NCI-H1930 (cell line): ENCODE measurements at places on chromosomes 7 and 10.

DNA sequence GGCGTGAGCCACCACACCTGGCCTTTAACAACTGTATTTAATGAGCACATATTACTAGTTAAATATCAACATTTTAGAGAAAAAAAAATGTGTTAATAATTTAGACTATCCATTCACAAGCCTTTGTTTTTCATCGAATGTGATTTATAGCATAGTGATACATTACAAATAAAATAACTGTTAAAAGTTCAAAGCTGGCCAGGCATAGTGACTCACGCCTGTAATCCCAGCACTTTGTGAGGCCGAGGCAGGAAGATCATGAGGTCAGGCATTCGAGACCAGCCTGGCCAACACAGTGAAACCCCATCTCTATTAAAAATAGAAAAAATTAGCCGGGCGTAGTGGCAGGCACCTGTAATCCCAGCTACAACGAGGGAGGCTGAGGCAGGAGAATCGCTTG, 72.7 kb downstream of the HACD1 start:
- no peak for DNase-seq

DNA sequence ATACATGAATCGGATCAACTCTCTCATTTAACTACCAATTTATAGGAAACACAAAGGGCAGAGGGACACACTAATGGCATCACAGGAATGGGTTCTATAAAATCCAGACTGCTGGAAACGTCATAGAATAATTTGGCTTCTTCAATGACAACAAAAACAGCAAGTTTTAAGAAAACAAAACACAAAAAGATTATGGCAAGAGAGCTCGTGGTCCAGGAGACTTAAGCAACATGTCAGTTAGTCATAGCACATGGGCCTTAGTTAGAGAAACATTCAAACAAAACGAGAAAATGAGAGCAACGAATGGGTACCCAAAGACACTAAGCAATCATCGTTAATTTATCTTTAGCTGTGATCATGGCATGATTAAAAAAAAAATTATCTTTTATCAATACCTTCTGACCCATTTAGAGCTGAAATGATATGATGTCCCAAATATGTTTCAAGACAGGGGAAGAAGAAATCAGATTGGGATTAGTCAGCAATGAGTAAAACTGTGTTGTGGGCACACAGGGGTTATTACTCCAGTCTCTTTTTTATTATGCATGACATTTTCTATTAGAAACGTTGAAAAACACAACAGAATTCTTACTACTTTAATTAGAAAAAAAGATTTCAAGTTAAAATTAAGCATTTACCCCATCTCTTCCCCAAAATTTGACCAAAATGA, 28.3 kb downstream of the NCAPG2 start:
- DNase-seq = no peak

DNA sequence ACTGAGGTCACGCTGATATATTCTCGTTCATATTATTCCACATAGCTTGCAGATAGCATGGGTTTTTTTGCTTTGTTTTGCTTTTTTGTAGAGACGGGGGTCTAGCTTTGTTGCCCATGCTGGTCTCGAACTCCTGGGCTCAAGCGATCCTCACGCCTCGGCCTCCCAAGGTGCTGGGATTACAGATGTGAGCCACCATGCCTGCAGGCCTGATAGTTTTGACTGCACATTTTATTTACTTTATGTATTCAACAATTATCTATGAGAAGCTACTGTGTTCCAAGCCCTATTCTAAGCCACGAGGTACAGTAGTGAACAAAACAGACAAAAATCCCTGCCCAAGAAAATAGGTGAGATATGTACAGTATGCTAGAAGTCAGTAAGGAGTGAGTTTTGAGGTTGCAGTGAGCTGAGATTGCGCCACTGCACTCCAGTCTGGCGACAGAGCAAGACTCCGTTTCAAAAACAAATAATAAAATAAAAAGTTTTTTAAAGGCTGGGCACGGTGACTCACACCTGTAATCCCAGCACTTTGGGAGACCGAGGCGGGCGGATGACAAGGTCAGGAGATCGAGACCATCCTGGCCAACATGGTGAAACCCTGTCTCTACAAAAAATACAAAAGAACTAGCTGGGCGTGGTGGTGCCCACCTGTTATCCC, 1.3 kb upstream of the YWHAG start:
- no peak for DNase-seq

DNA sequence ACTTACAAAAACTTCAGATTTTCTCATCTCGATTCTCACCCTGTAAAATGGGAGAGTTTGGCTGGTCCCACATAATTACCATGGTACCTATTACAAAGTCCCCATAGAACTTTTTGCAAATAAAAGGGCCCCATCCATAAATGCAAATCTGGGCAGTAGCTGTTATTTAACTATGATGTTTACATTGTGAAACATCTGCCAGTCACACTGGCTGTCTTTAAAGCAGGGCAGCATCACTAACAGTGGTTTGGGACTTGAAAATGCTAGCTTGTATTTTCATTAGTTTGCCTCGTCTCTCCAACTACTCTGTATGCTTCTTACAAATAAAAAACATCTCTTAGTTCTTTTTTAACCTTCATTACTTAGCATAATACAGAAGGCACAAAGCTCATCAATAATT, 240.7 kb downstream of the FZD1 start:
- no peak for DNase-seq

- no peak for DNase-seq
Observed at GRCh38 chr7:143394777-143395176, 13.6 kb downstream of the ZYX start.

DNA sequence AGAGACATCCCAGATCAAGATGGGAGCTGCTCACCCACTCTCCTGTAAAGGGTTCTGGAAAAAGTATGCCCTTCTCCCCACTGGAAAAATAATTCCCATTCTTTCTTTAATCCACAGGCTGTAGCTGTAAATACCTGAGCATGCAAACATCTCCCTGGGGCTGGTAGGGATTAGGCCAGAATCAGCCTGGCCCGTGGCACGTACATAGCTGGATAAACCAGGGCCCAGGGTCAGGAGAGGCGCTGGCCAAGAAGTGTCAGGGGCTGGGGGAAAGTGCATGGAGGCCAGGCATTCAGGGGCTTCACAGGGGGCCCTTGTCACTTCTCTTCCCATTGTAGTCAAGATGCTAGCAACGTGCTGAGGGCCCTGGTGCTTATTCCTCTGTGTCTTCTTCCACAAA, 30.7 kb upstream of the AQP1 start:
- no peak for DNase-seq

- no peak for DNase-seq
Observed at GRCh38 chr7:116633131-116633988, 38.6 kb upstream of the MET start.

DNA sequence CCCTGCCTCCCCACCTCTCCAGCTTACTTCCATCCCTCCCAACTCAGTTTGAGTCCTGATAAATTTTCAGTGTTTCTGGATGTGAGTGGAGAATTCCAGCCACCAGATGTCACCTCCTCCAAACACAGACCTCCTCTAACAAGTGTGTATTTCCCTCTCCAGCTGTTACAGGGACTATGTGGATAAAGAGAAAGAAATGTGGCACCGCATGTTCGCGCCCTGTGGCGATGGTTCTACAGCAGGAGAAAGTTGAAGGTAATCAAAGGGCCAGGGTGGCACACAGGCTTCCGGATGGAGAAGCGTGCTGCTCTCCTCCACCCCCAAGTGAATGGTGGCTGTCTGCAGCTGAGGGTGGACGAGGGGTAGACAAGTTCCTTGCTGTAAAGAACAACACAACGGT, 14.7 kb downstream of the FKBP6 start:
- DNase-seq = no peak

DNA sequence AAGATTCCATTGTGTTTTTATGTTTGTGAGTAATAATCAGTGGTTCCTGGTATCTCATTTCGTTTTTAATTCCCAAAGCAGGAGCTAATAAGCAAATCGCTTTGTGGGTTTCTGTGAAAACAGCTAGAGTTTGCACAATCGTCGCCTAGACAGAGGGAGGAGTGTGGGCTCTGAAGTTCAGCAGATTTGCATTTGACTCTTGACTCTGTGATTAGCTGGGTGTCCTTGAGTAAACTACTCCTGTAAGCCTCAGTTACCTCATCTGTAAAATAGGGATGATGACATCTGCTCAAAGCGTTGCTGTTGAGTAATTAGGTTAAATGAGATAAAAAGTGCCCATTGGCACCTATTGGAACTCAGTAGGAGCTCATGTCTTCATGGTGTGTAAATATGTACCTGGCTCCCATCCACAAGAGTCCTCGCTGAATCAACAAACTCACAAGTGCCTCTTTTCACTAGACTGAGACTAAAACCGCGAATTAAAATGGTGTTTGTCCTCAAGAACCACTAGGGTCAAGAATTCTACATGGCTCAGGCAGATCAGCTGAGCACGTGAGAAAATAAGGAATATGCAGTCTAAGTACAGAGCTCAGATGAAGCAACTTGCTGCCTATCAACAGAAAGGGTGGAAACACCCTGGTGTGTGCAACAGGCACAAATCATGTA, 385.8 kb upstream of the C7orf33 start:
- DNase-seq = no peak

- no peak for DNase-seq
Observed at GRCh38 chr7:107920048-107920772, 29.2 kb downstream of the DLD start.
